ENCODE measurements at places on chromosomes 7 and 10.

DNA sequence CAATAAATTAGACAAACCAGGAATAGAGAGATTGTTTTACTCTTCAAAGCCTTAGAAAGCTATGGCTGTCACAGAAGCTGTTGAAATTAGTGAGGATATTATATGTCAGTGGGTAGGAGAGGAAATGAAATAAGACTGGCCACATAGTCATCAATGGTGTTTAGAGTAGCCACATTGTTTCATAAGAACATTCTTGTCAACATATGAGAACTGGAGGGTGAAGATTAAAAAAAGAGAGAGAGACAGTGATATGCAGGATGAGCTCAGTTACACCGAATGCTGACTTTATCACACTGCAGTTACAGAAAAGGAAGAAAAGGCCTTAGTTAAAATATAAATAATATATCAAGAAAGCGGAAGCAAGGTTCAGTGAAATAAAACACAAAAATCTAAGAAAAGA lies 412.0 kb downstream of the CNTNAP2 start:
- no peak for DNase-seq

GRCh38 chr7:151137791-151138152 lies 29.7 kb downstream of the GBX1 start:
- no peak for DNase-seq

DNA sequence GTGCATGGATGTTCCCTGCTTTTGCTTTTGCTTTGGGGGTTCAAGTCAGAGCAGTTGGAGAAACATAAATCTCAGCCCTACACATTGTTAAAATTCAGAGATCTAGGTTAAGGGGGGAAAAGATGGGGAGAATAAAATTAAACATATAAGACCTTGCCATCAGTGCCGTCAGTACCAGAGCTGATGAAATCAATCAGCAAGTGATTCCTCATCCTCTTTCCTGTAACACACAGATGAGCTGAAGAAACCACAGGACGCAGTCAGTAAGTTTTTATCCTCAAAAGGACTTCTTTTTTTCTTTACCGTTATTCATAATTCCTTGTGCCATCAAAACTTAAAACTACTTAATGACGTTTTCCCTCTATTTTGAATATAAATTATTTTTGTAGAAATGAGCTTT lies 5.9 kb downstream of the HECW1 start:
- DNase-seq, result peak; percentile 62

GRCh38 chr7:82810558-82811259 lies 352.0 kb downstream of the PCLO start:
- DNase-seq, result peak; percentile 35

DNA sequence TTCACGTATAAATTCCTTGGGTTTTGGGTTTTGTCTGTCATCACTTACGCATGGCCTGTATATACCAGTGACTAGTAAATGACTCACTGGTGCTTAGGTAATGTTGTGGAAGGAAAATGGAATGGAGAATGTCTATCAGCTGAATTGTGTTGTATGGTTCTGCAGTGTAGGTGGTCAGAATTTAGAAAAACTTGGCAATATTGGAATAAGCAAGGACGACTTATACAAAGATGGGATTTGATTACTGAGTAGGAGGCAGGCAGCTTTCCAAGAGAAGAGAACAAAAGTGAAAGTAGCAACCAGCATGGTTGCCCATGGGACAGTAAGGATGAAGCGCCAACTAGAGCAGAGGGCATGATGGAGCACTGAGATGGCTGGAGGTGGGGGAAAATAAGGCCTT lies 168.6 kb upstream of the CSTF2T start:
- DNase-seq, result no peak

DNA sequence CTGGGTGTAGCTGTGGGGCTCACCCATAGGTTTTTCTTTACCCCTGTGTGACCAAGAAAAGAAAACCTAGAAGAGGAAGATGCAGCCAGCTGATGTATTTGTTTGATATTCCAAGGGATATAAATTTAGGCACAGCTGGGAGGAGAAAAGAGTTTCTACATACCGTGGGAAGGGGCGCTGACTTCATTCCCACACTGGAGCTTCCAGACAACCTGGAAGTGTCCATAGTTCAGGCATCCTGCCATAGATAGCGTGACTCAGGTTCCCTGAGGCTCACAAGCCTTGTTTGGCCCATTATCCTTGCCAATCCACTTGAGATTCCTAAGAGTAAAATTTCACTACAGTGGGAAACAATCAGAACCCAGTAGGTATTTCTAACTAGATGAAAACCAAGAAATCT lies 371.7 kb upstream of the NRP1 start:
- DNase-seq, result no peak

DNA sequence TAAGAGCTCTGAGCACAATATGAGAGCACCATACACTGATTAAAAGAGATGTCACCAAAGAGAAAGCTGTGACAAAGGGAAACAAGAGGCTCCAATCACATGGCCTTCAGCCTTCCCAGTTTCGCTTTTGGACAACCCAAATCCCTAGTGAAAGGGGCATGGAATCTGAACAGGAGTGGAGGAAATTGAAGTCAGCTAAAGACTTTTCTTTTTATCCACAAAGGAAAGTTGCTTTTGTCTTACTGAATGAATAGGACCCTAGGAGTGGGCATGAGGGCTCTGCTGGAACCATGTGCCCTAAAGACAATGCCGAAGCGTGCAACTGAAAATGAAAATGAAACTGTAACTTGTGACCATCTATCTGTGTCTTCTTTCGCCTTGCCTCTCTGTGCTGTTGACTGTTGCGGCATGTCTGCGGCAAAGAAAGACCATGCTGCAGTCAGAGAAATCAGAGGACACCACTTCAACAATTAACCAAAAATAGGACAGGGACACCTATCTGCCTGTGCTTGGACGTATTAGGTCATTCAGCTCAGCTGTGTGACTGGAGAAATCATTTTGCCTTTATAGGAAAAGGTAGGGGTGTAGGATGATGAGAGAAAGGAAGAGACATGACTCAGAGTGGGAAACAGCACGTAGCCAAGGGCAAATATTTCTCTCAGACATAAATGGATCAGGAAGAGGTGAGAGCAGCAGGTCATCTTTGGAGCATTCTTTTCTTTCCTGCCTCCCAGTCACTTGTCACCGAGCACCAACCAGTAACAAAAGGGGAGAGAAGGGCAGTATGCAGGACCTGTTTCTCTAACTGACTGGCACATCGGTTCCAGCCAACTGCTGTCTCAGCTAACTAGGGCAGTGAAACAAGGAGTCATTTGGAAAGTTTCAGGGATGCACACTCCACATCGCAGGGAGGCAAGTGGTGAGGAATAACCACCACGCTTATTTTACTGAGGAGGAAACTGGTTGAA lies 12.3 kb downstream of the CAV2 start:
- DNase-seq, result peak; percentile 39

GRCh38 chr7:832167-832967 lies at the start of gene SUN1:
SUN1 (plus strand) TSS chr7:832476; CDS start chr7:832525, 49 bp downstream.
- no peak for DNase-seq

- peak; percentile 45 for DNase-seq
Observed at GRCh38 chr10:102642736-102643335, 1.4 kb upstream of the TRIM8 start.

- DNase-seq, result no peak
Observed at GRCh38 chr7:87154166-87154565, 1.9 kb downstream of the DMTF1 start.

- DNase-seq, result peak; percentile 49
Observed at GRCh38 chr7:49852619-49853462, 79.4 kb downstream of the VWC2 start.

DNA sequence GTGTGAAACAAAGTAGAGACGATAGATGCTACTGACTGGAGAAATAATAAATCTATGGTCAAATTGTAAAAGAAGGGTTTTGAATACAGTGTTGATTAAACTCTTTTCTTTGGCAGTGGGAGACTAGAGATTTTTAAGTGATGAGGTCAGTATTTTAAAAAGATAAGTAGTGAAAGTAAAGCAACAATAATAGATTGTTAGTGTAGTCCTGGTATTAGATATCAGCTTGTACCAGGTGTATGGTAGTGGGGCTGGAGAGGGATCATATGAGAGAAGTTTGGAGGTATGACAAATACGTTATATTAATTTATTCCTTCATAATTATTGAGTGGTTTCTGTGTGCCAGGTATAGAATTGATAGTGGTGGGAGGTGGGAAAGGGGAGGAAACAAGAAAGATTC lies 25.2 kb downstream of the PHTF2 start:
- no peak for DNase-seq

DNA sequence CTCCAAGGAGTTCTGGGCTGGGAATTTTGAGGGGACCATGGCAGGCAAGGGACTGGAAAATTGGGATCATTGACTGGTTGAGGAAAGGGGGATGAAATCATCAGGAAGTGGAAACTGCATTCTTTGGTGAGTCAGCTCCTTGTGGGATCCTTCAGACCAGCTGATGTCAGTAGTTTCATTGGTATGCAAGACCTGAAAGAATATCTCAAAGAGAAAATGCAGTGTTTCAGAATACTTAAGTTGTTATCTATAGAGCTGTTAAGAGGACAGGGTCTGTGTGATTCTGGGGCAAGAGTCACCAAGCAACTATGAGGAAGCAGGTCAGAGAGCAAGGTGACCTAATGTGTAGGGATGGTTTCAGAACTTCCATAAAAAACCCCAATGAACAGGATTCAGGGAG lies 595.9 kb upstream of the AUTS2 start:
- no peak for DNase-seq

- DNase-seq, result peak; percentile 64
Observed at GRCh38 chr10:78362406-78363022, 328.9 kb downstream of the RPS24 start.

- DNase-seq, result peak; percentile 28
Observed at GRCh38 chr7:42886129-42886528, 25.7 kb downstream of the C7orf25 start.

GRCh38 chr7:132500727-132501440 lies 75.4 kb downstream of the PLXNA4 start:
- no peak for DNase-seq

DNA sequence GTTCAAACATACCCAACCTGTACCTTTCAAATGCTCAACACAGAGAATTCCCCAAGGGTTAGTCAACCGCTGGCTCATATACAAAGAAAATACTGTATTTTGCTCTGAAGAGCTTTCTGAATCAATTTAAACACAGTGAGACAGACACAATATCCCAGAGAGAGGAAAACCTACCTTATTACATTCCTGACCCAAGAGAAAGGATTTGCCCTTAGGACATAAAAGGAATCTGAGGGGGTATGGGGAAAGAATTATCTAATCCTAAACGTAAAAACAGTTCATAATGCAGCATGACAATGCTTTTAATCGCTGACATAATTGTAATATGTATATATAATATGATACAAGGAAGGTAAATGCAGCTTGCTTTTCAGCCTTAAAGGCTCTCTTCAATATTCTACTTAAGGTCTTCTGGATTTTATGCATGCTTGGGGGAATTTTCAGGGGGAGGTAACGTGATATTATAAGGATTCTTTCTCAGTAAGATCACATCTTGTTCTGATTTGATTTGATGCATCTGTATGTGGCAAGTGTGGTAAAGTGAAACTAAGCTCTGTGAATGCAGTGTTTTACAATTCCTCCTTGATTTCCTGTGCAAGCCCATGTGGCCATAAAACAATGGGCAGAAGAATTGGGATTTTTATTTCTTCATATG lies 240.5 kb downstream of the GLI3 start:
- no peak for DNase-seq

- peak; percentile 62 for DNase-seq
Observed at GRCh38 chr7:133434246-133434865, 181.5 kb downstream of the EXOC4 start.

GRCh38 chr10:120111628-120112027 lies 219.1 kb downstream of the SEC23IP start:
- DNase-seq, result no peak

DNA sequence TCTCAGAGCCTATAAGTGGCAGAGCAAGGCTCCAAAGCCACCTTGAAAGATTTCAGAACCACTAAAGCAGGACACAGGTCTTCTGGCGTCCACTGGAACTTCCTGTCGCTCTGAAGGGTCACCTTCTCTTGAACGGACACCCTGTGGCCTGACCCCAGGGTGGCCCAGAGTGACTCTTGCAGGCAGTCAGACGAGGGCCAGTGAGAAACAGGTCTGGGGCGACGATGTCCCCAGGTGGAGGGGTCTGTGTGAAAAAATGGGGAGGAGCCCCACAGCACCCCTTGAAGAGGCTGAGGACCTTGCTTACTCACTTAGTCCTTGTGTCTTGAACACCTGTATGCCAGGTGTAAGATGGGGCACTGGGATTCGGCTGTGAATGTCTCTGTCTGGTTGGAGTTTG lies 946 bp upstream of the RASGEF1A start:
- no peak for DNase-seq

GRCh38 chr7:44392618-44393010 lies 67.2 kb upstream of the CAMK2B start:
- DNase-seq, result no peak

DNA sequence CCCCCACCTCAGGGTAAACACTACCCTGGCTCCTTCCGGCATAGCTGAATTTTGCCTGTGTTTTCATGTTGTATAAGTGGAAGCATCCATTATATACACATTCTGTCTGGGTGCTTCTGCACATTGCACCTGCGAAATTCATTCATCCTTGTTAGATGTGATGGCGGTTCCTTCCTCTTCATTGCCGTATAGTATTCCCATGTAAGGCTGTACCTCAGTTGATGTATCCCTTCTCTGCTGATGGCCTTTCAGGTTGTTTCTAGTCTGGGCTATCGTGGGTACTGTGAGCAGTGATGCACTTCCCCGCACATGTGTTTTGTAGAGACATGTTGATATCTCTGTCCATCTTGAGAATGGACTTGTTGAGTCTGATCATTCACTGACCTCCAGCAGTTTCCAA lies 28.9 kb downstream of the ELFN1 start:
- no peak for DNase-seq

- DNase-seq, result no peak
Observed at GRCh38 chr7:100102950-100103840, 1.8 kb downstream of the AP4M1 start.

GRCh38 chr7:127689194-127689772 lies 37.3 kb downstream of the SND1 start:
- DNase-seq, result no peak

GRCh38 chr7:28874001-28874400 lies 84.1 kb downstream of the TRIL start:
- no peak for DNase-seq

DNA sequence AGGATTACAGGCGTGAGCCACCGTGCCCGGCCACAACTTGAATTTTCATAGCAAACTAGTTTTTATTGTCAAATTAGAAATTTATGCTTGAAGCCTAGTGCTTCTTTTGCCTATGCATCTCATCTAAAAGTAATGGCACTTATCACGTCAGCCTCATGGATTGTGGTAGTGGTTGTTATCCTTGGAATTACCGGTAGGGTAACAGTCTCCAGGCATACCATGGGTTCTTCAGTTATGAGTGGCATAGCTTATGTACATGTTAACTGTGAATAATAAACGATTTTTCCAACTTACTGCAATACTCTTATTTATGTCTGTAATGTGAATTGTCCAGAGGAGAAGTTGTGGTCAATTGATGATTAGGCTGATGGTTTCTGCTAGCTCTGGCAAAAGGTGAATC lies 63.1 kb downstream of the BMPR1A start:
- no peak for DNase-seq

- DNase-seq, result no peak
Observed at GRCh38 chr7:100567031-100567730, 6.5 kb downstream of the SAP25 start.

- DNase-seq, result peak; percentile 38
Observed at GRCh38 chr10:102776779-102777456, 33.2 kb downstream of the WBP1L start.

Data from suppressor macrophage treated with lipopolysaccharide for 4 hours (primary cell).